ENCODE measurements at places on chromosomes 4 and X.

DNA sequence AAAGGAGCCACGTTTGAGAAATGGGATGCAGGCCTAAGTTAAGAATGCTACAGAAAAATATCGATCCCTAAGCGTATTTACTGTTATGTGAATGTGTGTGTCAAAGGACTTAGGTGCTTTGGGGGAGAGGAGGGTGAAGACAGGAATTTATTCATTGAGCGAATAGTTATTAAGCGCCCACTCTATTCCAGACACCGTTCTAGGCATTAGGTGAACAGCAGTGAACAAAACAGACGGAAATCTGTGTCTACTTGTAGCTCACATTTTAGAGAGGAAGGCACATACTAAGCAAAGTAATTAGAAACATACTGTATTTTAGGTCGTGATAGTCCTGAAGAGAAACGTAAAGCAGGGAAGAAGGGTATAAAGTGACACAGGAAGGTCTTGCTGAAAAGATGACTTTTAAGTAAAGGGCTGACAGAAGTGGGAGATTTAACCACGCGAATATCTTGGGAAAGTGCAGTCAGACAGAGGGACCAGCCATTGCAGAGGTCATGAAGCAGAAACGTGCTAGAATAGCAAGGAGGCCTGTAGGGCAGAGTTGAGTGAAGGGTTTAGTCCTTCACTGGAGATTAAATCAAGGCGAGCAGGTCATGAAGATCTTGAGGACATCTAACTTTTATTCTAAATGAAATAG lies 541 bp downstream of the AIMP1 start:
- peak; percentile 35 for DNase-seq

DNA sequence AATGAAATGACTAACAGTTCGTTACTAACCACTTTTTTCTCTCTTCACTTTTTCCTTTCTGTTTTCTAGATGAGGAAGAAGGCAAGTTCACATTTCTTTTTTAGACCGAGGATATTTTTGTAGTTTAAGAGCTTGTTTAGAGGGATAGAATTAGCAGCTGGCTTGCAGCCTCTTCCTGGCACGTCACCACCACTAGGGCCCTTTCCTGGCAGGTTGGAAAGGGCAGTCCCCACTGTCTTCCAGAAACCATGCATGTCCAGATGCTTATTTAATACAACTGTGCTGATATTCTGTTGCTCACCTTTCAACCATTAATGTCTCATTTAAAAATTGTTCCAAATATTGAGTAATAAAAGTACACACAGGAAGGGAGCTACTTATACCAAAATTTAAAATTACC lies 209.5 kb upstream of the PACRGL start:
- no peak for DNase-seq

DNA sequence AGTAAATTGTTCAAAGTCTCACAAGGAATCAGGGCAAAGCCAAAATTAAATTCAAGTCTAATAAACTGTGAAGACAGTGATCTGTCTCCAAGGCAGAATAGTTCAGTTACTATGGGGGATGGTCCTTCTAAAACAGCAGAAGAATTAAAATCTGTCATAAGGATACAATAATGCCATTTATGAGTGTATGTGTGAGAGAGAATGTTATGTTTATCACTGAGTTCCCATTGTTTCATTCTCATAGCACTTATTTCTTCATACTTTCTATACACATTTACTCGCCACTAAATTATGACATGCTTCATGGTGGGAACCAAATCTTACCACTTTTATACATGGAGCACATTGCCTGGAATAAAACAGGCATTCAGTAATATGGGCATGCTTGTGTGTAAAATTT lies 102.5 kb downstream of the AMMECR1 start:
- no peak for DNase-seq

DNA sequence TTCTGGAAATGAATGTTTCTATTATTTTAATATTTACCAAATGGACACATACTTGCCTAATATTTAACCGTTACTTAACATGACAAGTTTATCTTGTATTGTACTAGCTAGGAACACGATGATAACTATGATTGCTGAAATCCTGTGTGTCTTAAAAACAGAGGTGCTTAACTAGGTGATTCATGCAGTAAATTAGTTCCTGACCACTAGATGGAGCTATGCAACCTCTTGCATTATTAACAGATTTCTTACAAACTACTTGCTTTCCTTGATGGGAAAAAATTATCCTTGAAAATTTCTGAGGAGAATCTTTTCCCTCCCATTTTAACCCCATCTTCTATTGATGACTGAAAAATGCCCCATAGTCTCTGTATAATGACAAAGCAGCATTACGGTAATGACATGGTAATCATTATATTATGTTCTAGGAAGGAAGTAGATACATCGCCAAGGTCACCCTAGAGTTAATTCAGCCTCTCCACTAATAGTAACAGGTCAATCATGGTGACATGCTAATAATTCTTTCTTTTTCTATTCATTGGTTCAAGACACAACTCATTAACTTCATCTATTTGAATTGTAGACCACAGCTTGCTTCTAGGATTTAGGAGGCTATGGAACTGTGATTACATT lies 844.2 kb downstream of the RAPGEF2 start:
- DNase-seq = peak; percentile 78

GRCh38 chrX:115311139-115311538 lies 21.6 kb downstream of the LUZP4 start:
- no peak for DNase-seq

DNA sequence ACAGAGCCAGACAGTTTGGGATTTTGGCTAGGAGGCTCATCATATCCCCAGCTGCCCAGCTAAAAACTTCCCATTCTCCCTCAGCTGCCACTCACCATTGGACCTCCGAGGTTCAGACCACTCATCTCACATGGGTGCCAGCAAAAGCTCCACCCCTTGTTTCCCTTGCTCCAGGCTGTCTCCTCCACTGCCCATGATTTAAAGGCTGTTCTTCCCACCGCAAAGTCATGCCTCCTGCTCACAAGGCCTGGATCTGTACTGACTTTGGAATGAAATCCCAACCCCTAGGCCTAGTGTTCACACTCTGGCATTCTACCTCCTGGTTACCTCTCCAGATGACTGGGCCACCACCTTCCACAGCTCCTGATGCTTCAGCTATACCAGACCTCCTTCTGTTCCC lies 142.2 kb upstream of the EOLA2 start:
- DNase-seq = no peak

DNA sequence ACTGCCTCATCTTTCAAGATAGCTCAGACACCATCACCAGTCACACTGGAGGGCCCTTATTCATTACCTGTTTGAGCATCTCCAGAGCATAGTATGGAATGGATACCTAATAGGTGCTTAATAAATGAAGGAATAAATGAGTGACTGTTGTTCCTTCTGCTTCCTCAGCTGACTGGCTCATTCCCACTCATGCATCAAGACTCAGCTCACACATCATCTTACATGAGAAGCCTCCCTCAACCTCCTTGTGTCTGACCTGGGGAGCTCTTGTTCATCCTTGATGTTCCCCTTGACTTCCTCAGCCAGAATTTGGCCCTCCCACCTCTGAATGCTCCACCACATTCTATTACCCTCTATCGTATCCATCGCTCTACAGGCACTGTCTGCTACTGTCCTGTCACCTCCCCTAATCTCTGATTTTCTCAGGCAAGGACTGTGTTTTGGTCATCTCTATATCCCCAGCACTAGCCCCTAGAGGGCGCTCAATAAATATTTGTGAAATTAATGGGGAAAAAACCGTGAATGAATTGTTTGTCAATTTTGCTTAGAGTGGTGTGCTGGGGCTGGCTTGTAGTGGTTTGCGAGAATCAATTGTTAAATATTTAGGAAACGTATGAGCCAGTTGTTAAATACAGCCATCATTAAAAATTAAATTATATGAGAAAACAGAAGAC lies 88.3 kb downstream of the NHSL2 start:
- peak; percentile 53 for DNase-seq

- DNase-seq = no peak
Observed at GRCh38 chr4:148477276-148477675, 35.1 kb upstream of the NR3C2 start.

GRCh38 chr4:113404841-113405240 lies 355.4 kb downstream of the ANK2 start:
- DNase-seq = no peak

GRCh38 chr4:41611881-41612871 lies 74.2 kb downstream of the LIMCH1 start:
- DNase-seq = peak; percentile 3

DNA sequence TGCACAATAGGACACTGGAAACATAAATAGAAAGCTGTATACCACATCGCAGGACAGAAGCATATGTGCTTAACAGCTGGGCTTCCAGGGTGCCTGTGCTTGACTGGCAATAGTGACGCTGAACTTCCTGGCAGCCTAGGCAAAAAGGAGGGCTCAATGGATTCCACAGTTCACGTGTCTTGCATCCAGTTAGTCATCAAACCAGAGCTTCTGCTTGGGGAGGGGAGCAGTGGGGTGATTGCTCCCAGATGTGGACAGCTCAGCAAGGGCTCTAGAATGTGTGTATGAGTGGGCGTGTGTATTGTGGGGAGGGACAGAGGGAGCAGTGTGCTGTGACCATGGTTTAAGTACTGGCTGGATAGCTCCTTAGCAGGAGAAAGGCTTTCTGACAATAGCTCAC lies 2.3 kb downstream of the PRRG3 start:
- no peak for DNase-seq

GRCh38 chr4:155666344-155667221 lies at the start of gene GUCY1A1:
GUCY1A1 (plus strand) TSS chr4:155666848; CDS start chr4:155696868, 30,020 bp downstream.
- DNase-seq = no peak

- DNase-seq = no peak
Observed at GRCh38 chr4:165779950-165780670, 92.9 kb upstream of the TLL1 start.

GRCh38 chrX:39749728-39750127 lies 348.0 kb downstream of the BCOR start:
- DNase-seq = no peak

DNA sequence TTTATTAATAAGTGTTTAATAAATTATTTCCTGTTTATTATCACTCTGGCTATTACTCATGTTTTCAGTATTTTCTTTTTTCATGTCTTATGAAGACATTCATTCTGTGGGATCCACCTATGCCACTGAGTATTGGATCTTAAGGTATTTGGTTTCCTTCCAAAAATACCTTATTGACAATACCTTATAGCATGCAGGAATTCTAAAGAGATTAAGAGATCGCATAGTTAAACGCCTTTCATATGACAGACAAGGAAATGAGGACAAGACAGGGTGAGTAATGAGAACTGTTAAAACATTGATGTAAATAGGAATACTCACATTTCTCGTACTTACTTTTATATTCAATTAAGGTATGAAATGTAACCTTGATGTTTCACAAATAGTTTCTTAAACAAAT lies 38.2 kb upstream of the TMPRSS11B start:
- DNase-seq = no peak
